NCI-H524 treated with DMSO at 0.1 percent for 48 hours (cell line): ENCODE measurements at places on chromosomes 13 and 19.

- DNase-seq: no peak
Measured at GRCh38 chr19:6067975-6068374, 42.3 kb downstream of the RFX2 start.

- no peak for DNase-seq
Measured at GRCh38 chr19:35781650-35782049, 6.3 kb downstream of the ARHGAP33 start.

GRCh38 chr13:73835138-73835721 lies 299.0 kb downstream of the KLF12 start:
- peak; percentile 13 for DNase-seq

DNA sequence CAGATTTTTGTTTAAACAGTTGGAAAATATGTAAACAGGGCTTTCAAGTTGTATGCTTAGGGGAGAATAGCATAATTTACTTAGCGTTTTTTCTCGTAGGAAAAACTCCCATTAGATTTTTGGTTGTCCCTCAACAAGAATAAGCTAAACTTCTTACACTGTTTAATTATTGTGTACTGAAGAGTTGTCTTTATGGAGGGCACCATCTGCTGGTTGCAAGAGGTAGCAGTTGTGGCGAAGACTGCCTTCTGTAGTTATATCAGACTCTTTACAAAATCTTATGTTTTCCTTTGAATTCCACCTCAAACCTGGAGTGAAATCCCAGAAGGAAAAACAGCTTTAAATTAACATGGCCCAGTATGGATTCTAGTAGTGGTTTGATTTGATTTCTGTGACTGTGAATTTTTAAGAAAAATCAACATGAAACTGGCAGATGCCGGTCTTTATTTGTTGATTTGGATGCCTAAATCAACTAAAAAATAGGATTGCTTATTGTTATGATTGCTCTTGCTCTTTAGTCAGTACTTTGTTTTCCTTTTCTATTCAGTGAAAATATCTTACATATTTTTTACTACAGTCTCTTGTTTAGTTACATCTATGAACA lies 53.4 kb downstream of the PDS5B start:
- DNase-seq: no peak

GRCh38 chr13:35347679-35348205 lies 128.7 kb downstream of the MAB21L1 start:
- DNase-seq: no peak
